ENCODE measurements at places on chromosomes 1 and 21.

GRCh38 chr1:65021795-65022194 is 55.4 kb upstream of the JAK1 start:
- no peak for DNase-seq

DNA sequence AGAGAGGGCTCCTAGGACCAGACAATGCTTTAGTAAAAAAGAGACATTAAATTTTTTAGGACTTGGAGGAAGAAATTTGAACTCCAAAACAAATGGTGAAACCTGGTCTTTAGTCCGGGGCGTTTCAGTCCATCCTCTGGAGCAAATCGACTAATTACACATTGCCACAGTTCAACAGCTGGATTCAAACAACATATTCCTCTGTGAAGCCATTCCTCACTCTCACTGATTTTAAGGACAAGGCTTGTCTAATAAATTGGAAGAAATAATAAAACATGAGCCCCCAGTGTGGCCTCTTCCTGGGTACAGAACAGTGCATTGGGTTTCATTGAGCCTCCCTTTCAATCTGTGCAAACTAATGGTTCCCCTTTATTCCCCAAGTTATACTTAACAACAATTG is 165.1 kb downstream of the UCK2 start:
- DNase-seq: no peak

DNA sequence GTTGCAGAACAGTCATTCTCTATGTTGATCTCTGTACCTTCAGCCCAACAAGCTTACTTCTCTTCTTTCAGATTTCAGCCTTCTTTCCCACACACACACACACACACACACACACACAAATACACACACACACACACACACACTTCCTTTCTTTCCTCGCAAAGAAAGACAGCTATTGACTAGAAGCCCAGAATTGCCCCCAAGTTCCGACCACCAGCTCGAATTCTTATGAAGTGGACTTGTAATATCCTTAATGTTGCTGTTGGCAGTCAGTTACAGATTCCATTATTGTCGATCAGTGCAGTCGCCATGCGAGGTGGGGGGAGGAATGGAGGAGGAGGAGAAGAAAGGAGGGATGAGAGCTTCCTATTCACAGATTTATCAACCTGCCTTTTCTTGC is 125.5 kb downstream of the CLEC20A start:
- no peak for DNase-seq

DNA sequence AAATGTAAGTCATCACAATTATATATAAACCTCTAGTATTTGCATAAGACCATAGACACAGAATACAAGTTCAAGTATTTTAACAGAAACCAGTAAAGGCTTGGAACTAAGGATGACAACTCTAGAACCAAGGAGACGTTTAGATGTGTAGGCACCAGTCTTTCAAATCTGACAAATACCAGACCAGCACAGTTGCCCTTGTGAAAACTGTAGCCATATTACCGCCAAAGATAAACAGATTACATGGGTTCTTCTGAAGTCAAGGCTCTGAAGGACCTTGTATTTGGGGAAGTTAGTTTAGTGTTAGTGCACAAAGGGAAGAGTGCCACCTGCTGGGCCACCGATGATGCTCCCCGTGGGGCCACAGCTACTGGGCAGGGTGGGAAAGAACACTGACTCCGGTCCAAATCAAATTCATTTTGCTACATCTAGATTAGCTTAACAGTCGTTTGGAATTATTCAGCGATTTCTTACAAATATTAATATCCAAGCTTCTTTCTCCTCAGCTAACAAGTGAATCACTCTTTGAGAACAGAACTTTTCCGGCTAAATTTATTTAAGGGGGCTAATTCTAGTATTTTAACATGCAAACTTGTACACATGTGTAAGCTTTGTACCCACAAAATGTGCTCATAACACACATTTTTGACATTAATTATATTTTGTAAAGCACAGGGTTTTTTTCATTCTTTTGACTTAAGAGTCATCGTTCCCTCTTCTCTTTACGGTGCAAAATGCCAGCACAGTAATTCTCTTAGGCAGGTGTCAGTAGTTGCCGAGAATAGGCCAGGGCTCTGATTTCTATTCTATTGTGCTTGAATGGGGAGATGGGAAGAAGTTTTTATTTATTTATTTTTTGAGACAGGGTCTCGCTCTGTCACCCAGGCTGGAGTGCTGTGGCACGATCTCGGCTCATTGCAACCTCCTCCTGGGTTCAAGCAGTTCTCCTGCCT is 8.0 kb upstream of the NIBAN1 start:
- DNase-seq: peak; percentile 87

DNA sequence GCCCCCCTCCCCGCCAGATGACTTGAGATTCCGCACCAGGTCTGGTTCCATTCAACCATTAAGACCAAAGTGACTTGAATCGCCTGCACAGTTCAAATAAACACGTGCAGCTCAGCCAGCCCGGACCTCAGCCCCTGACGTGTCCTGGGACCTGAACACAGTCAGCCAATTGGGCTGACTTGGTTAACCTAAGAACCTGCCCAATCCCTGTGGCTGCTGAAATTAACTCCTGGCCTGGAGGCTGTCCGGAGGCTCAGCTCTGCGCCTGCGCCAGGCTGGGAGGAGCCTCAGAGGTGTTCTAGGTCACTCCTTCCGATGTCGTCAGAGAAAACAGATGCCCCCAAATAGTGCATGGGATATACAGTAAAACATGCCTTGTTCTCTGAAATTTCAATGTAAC is 73.4 kb downstream of the SCCPDH start:
- DNase-seq: no peak

GRCh38 chr1:156797212-156797871 is 19.3 kb downstream of the SH2D2A start:
- DNase-seq: peak; percentile 78

GRCh38 chr1:27981145-27981544 is 21.4 kb downstream of the XKR8 start:
- no peak for DNase-seq

DNA sequence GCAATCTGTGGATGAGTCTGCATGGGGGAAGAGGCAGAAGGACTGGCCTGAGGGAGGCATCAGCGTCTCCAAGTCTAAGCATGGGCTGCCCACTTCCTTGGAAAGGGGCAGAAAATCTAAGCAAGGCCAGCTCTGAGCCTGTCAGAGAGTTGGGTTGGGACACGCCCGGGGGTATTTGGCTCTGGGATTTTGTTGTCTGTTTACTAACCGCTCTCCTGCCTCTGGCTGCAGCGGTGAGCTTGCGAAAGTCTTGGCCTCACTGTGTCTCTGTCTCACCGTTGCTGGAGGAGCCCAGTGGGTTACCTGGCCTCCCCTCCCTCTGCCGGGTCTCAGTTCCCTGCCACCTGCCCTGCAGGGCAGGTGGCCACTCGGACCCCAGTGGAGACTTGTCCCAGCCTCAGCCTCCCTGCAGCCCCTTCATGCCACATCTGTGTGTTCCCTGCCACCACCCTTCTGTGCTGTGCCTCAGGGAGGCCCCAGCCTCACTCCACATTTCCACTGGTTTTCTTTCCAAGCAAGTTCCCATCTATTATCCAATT is 33.7 kb downstream of the EDN2 start:
- no peak for DNase-seq

DNA sequence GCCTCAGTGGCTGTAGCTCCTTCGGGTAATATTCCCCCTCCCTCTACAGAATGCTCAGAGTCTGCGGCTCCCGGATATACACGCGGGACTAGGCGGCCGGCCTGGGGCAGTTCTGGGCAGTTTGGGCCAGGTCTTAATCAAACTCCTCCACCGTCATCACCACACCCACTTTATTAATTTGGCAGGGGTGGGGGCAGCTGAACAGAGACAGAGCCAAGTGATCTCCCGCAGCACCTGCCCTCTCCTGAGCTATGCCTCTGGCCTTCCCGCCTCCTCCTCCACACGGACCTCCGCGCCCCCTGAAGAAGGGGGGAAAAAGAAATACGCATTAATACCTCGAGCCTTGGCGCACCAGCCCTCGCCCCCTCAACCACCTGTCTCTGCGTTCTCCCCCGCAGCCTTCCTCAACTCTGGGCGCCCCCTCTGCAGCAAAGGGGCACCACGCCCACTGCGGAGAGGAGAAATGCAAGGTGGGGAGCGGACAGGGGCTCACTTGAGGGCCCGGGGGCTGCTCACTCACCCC is 42.6 kb downstream of the CD34 start:
- peak; percentile 74 for DNase-seq

GRCh38 chr21:41778930-41779600 is 12.2 kb upstream of the RIPK4 start:
- DNase-seq: no peak

DNA sequence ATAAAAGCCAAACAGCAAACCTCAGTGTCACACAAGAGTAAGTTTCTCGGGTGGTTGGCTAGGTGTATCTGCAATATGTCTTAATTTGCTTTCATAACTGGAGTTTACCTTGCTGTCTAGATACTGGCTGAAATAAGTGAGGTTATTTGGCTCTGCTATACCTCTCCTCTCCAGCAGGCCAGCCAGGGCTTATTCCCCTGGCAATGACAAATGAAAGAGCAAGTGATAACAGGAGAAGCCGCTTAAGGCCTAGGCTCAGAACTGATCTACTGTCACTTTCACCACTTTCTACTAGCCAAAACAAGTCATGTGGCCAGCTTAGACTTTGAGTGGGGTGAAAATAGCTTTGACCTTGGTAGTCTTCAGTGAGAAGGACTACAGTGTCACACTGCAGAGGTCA is 4.8 kb upstream of the RPE65 start:
- no peak for DNase-seq
